ENCODE measurements at places on chromosomes 6 and 20.
A peak's percentile ranks its signal among the peaks of the same experiment; 100 is the strongest.

- no peak for DNase-seq
Measured at GRCh38 chr20:18739751-18740166, 73.8 kb upstream of the SCP2D1 start.

DNA sequence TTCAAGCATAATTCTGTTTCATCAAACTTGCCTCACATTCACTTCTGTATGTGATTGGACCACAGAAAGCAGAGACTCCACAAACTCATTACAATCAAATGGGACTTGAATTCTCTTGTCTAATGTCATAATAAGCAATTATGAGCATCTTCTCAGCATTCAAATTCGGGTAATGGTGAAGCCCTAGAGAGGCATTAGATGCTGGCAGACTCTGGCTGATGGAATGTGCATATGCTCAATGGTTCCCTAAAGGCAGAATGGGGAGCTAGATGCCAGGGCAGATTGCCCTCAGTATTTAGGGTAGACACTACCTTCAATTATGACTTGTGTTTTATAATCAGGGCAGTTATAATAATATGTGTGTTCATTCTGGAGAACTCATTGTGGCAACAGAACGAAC, 127.9 kb downstream of the HDGFL1 start:
- DNase-seq, result no peak

- no peak for DNase-seq
Measured at GRCh38 chr6:13924146-13924948, 405 bp upstream of the RNF182 start.

DNA sequence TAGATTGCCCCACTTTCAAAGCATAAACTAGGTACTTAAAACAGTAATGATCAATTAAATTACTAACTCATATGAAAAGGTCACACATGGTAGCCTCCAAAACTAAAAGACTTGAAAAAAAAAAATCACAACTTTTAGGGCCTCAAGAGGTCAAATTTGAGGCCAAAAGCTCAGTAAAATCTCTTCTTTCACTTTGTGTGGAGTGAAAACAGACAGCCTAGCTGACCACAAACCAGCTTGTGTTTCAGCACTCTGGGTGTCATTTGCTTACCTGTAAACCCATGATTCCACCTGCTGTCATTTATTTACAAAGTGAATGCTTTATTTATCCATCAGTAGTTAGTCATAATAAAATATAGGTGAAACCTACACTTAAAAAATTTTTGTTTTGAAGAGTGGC, 34.0 kb downstream of the GNAS start:
- DNase-seq, result no peak

GRCh38 chr20:54680872-54681619, 205.7 kb downstream of the DOK5 start:
- peak; percentile 22 for DNase-seq

GRCh38 chr20:7585126-7585679, 355.1 kb downstream of the HAO1 start:
- no peak for DNase-seq

DNA sequence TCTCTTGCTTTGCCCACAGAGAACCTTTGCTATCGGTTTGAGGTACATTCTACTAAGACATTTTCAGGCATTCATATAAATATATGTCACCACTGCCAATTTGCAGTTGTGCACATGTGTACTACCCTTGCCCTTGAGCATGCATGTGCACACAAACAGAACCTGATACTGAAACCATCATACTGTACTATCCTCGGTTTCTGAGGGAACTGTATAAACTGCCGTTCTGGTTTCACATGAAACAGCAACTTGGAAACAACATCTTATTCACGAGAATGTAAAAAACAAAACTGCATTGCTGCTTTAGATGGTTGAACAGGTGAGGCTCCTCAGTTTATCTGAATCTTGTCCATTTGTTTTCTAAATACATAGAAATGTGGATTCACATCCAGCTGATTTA, 151.2 kb upstream of the TMEM170B start:
- no peak for DNase-seq

- no peak for DNase-seq
Measured at GRCh38 chr6:3831761-3832530, 17.2 kb upstream of the FAM50B start.

DNA sequence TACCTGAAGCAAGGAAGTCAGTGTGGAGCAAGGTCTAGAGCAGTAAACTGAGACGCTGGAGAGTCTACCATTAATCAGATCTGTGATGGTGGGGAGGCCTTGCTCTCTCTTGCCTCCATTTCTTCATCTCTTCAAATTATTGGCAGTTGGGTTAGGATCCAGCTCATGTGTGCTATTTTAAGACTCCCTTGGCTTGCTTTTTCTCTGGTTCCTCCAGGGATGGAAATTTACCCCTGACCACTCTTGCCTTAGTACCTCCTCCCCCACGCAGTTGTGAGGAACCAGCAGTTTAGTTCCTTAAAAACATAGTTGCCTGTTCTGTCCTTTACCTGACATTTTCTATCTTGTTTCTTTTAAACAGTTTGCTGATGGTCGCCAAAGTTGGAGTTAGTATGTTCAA, 7.4 kb downstream of the TMEM14C start:
- no peak for DNase-seq

DNA sequence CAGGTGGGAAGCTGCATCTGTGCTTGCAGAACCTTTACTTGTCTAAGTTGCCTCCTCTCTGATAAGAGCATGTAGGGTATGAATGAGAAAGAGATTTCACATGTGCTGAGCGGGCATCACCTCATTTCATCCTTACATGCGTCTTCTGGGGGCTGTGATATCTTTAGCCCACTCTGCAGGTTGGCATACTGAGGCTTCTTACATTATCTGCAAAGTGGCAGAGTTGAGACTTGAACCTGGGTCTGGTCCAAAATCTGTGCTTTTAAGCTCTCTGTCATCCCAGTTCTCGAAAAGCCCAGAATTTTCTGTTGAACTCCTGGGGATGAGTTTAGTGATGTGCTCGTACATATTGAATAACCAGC, 2.0 kb upstream of the SRC start:
- DNase-seq, result no peak

- no peak for DNase-seq
Measured at GRCh38 chr6:167699141-167699931, 127.4 kb upstream of the AFDN start.

DNA sequence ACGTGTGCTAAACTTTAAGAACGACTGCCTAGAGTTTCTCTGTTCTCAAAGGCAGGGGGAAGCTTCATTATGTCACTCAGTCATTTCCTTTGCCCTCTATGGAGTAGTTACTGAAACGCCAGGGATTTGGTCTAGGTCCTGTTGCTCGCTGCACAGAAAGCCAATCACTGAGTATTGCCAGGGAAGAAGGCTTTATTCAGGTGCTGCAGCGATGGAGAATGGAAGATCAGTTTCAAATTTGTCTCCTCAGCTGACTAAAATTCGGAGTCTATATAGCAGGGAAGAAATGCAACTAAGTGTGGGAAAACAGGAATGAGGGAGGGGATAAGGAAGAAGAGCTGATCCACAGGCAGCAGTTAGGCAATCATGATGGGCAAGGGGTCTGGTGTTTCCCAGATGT, 75.8 kb downstream of the QRSL1 start:
- no peak for DNase-seq

- DNase-seq, result no peak
Measured at GRCh38 chr6:3202999-3203696, 24.3 kb downstream of the TUBB2B start.

DNA sequence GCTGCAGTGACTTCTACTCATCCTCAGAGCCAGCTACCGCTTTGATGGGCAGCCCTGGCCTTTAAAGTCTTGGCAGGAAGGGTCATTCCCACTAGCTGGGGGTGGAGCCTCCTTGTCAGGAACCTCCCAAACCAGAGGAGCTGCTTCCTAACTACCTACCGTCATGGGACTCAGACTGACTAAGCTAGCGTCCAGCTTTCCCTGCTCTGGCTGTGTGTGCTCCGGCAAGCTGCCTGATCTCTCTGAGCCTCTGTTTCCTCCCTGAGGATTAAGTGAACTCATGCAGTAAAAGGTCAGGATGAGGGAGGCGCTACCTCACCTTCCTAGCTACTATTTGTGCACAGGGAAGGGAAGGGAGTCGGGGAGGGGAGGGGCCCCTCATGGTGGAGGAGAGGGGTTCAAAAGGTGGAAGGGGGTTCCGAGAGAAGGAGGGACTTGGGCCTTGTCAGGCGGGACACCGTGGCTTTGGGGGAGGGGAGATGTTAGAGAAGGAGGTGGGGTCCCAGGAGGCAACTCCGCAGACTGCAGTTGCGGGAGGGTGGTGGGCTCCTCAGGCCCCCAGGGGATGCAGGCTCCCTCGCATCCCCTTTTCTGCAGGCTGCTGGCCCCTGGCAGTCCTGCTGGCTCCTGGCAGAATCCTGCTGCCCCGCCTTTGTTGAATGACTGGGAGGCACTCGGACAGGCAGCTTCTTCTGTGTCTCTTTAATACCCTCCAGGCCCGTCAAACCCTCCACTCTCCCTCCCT, 9.8 kb downstream of the DUSP15 start:
- no peak for DNase-seq

DNA sequence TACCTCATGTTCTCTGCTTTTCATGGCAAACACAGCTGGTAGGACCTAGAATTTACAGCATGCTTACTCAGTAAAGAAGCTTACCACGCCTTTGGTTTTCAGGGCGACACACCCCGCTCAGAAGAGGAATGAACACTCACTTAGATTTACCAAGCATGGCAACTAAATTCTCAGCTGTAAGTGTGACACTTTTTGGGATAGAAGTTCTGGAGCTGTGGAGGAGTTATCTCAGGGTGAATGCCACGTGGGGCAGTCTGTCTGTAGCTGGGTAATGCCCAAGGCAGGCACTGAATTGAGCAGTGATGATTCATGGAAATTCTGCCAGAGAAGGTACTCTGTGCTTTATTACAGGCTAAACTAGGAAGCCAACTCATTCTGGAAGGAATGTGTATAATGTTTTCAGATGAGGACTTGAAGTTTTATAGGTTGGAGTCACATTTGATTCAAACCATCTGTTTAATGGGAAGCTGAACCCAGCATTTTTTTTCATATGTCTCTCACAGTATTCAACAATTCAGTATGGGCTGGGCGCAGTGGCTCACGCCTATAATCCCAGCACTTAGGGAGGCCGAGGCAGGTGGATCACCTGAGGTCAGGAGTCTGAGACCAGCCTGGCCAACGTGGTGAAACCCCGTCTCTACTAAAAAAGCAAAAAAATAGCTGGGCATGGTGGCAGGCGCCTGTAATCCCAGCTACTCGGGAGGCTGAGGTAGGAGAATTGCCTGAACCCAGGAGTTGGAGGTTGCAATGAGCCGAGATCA, 3.5 kb upstream of the PRIM2 start:
- no peak for DNase-seq

DNA sequence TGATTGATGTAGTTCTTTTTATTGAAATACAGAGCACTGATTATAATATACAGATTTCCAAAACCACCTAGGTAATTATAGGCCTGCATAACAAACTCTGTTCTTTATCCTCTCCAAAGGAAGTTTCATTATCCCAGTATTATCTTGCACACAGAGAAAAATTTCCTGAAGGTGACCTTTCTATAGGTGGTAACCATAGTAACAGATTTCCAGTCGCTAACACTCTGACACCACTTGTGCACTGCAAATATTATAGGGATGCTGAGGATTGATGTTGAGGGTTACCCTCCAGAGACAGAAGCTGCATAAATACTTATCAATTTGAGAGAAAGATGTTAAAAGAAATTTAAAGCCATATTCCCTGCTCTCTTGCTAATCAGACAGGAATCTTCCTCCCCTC, 274.5 kb upstream of the NRSN1 start:
- no peak for DNase-seq

DNA sequence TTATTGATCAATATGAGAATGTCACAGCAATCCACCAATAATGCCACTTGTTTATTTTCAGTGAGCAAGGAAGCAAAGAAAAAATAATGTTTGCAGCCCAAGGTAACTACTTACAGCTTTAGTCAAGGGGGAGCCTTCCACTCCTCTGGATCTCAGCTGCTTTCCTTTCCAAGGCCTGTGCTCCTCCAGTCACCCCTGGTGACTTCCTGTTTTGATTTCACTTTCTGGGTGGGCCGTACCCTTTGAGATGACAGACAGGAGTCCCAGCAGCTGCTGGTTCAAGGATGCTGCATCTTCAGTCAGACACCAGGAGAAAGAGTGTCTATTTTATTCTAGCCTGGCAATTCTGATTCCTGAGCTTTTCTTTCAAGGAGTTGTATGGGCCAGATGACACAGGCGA, 5.6 kb upstream of the VNN2 start:
- DNase-seq, result no peak

DNA sequence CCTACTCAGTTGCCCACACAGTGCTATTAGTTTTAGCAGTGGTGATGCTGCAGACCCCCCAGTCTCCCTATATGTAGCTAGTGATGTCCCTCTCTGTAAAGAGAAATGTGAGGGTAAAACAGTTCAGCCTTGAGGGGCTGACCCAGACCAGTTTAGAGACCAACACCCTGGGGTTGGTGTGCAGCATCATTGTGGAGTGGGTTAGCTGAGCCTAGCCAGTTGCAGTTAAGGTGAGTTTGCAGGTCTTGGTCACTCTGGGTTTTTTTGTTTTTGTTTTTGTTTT, 401 bp upstream of the B3GALT4 start:
- no peak for DNase-seq

DNA sequence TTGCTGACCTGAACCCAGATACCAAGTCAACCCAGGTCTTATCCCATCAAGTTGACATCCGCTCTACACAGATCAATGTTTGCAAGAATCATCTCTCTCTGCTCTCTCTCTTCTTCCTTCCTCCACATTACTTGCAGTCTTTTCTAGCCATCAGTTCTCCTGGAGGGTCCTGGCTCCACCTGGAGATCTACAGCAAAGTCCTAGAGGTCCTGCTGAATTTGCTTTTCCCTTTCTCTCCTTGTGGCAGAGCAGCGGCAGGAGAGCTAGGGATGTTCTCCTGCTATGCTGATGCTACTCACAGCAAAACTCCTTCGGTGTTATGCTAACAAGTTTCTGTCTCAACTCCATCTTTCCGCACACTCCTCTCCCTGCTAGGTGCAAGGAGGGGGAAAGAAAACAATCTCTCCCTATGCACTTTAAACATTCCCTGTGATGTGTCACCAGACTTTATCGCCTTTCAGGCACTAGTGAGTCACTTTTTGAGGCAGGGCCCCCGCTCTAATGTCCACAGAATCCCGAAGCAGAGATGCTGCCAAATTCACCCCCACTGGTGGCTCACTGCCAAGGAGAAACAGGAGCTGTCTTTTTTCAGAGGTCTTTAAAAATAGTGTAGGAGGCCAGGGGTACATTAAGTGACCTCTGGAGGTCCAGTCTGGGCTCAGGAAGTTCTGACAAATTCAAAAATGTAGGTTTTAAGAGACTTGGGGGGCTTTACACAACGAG, 62.6 kb downstream of the FAM50B start:
- no peak for DNase-seq

- DNase-seq, result no peak
Measured at GRCh38 chr6:15183979-15184378, 61.9 kb upstream of the JARID2 start.

- no peak for DNase-seq
Measured at GRCh38 chr6:6826095-6826901, 237.8 kb downstream of the LY86 start.

GRCh38 chr6:56017198-56017597, 141.8 kb upstream of the BMP5 start:
- no peak for DNase-seq

DNA sequence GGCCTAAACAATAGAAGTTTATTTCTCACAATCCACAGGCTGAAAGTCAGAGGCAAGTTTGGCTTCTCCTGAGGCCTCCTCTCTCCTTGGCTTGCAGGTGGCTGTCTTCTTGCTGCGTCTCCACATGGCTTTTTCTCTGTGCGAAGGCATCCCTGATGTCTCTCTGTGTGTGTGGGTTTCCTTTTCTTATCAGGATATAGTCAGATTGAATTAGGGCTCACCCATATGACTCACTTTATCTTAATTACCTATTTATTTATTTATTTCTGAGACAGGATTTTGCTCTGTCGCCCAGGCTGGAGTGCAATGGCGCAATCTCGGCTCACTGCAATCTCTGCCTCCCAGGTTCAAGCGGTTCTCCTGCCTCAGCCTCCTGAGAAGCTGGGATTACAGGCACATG, 30.7 kb downstream of the LINC00237 start:
- DNase-seq, result no peak

Data from NCI-H460 (cell line).